ENCODE measurements at places on chromosomes 6 and 20.

DNA sequence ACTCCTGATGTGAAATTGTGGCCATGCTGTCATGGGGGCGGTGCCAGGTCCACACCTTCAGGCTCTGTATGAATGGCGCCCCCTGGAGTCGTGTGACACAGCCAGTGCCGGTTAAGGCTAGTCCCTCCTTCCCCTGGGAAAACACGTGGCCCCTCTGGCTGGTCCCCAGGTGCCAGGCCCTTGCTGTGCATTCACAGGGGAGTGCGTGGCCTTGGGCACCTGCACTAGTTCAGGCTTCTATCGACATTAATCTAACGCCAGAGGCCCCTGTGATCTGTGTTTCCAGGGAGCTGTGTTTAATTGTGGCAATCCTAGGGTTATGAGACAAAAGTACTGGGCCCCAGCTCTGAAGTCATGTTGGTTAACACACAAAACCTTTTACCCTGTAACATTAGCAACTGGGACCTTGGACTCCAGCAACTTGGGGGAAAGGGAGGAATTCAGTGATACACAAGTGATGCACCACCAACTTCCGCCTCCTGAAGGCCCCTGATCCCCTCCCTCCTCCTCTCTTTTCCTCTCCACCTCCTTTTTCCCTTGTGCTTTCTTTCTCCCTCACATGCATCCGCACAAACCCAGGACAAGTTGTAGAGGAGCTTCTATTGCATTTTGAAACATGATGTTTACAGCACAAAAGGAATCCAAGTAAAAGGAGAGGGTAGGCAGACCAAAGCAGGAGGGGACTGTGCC is 74.0 kb downstream of the SSR1 start:
- peak; percentile 51 for DNase-seq

DNA sequence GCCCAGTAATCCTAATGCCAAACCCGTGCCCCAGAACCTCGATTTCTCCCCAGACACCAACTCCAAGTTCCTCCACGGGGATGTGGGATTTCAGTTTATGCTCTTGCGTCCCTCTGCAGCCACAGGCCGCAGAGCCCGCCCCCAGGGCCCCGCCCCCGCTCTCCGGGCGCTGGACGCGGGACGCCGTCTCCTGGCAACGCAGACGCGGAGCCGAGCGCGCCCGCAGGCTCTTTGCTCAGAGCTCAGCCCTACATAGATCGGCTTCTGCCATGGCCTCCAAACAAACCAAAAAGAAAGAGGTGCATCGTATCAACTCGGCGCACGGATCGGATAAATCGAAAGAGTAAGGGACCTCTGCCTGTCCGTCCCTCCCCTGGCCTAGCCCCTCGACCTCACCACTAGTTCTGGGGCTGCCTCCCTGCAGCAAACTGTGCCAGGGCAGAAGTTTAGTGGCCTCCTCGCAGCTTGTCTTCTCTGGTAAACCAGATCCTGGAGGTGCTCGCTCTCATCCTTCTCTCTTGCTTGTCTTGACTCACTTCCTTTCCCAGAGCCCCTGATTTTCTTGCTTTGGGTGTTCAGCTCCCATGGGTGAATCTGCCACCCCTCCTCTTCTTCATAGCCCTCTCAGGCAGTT is at the start of gene ADGB:
ADGB (plus strand) TSS at position 201 of the 634 bp plus-strand sequence; CDS start at position 270, 69 bp downstream.
- DNase-seq: no peak

DNA sequence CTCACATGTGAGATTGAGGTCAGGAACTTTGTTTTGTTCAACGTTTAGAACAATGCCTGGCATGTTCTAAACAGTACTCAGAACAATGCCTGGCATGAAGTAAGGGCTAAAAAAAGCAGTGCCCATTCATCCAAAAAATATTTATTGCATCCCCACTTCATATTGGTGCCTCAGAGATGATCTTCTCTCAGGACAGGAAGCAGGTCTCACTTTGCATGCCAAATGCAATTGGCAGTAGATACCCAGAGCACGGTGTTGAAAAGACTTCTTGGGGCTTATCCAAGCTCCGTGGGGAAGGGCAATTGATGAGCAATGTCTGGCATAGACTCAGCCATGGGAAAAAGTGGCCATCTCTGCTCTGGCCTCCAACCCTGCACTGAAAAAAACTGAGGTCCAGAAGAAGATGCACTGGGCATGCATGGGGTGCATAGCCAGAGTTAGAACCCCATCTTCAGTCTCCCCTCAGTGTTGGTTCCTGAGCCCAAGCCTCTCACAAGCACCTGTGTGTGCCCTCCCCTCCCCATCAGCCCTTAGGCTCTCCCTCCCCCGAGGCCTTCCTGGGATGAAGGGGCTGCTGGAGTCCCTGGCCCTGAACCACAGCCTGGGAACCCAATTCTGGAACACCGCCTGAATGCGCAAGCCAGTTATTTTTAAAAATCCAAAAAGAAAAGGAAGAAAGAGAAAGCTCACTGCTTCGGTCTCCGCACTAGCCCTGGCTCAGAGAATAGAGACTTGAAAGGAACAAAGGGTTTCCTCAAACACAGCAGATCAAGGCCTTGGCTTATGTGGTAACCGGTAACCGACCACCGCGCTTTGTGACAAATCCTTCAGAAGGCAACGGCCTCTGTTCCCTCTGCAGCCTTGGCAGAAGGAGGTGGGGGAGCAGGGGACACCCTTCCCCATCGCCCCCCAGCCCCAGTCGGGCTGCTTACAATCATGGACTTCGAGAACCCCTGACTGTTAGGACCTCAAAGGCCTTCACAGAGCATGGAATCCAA is 78.5 kb upstream of the SIRPA start:
- DNase-seq: no peak

- no peak for DNase-seq
Measured at GRCh38 chr6:87897663-87898062, 150.0 kb upstream of the SPACA1 start.

DNA sequence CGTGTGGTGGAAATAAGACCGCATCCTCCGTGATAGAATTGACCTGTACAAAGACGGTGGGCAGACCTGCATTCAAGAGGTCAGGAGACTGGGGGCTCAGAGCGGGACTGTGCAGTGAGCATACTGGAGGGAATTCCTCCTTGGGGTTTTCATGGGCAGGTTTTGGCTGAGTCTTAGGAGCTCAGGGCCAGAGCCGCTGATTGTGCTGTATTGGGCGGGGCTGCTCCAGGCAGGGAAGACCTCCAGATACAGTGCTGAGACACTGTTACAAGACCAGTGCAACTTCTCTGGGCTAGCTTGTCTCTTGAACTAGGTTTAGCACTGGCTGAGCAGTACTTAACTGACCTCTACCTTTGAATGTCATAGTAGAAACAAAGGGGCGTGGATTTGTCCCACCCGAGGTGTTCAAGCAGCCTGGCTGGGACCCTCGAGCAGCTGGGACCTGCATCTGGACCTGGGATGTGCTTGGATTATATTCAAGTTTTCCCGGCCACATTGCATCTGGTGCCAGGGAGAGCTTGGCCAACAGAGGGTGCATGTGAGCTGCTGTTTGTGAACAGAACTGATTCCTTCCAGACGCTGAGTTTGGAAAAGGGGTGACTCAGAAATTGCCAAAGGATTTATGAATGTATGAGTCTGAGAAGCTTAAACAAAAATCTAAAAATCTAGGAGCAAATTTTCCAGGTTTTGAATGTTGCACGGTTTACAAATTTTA is 33.4 kb upstream of the SLC22A1 start:
- DNase-seq: no peak

DNA sequence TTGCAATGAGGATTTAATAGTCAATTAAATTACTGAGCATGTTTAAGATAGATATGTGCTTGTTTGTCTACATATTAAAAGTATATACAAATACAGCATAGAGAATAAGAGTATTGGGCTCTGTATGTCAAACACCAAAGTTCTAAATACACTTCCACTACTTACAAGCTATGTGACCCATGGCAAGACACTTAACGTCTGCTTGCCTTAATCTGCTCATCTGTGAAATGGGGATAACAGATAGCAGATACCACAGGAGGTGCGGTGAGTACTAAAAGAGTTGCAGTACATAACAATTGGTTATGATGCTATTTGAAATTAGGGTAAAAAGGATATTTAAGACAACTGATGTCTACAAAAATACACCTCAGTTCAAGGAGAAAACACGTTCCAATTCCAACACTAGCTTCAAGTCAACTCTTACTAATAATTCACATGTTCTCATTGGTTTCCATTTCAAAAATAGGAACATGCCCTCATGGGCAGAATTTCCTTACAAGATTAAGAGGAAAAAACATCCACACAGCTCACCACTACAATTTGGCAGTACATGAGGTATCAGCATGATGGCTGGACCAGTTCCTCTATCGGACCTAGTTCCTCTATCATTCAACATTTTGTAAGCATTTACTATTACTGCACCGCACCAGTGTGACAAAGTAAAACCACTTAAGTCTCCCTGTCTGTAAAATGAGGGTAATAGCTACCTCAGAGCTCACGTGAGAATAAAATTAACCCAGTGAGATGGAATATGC is 101.1 kb downstream of the SMLR1 start:
- DNase-seq: no peak

DNA sequence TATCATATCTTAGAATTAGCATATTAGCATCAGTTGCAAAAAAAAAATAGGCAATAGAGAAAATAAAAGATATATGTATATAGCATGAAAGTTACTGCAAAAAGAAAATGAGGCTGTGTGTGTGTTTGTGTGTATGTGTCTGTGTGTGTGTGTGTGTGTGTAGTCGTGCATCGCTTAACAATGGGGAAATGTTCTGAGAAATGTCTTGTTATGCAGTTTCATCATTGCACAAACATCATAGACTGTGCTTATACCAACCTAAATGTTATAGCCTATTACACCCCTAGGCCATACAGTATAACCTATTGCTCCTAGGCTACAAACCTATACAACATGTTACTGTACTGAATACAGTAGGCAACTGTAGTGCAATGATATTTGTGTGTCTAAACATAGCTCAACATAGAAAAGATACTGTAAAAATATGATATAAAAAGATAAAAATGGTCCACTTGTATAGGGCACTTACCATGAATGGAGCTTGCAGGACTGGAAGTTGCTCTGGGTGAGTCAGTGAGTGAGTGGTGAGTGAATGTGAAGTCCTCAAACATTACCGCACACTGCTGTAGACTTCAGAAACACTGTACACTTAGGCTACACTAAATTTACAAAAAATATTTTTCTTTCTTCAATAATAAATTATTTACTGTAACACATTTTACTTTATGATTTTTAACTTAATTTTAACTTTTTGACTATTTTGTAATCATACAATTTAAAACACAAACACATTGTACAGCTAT is 805.1 kb downstream of the KIF16B start:
- no peak for DNase-seq

Measured in T-helper 9 cell (primary cell).